ENCODE measurements at places on chromosomes 11 and 22. TPM values are rescaled to one million over a fixed set of nuclear protein-coding genes. Genes with fewer than 3 reads are reported as not detected.

Gene ANO5
- not detected for total RNA-seq

Gene SMARCB1
- total RNA-seq, result 44.3 TPM

Gene OR8G5
- not detected for total RNA-seq

Gene MMP27
- total RNA-seq, result not detected

Gene SEC14L6
- 2.6 TPM for total RNA-seq

Gene PNPLA5
- 0.13 TPM for total RNA-seq

Gene VSIG10L2
- 0.39 TPM for total RNA-seq

Gene OR10A2
- not detected for total RNA-seq

Gene SHANK2
- 3.2 TPM for total RNA-seq

Gene OR51B2
- total RNA-seq, result not detected

Gene BTG4
- total RNA-seq, result not detected

Gene HOATZ
- total RNA-seq, result not detected

Gene NCR3LG1
- 14.4 TPM for total RNA-seq
